ENCODE measurements at places on chromosomes 5 and 9. TPM values are rescaled to one million over a fixed set of nuclear protein-coding genes. Genes with fewer than 3 reads are reported as not detected.
A peak's percentile ranks its signal among the peaks of the same experiment; 100 is the strongest.

The PDE6A gene
- not detected for polyA plus RNA-seq

The SHISAL2B gene
- not detected for polyA plus RNA-seq

The SLC6A19 gene
- not detected for polyA plus RNA-seq

The SPATA31A3 gene
- not detected for polyA plus RNA-seq

GRCh38 chr5:124060011-124060410, 548.0 kb downstream of the CSNK1G3 start:
- no peaks in the 10 kb centered on the region for H3K36me3 ChIP-seq
- H3K4me3 ChIP-seq = no peak overlapping the region
- H3K27me3 ChIP-seq = no peaks in the 10 kb centered on the region
- DNase-seq = no peak
- H3K27ac ChIP-seq = no peak overlapping the region

DNA sequence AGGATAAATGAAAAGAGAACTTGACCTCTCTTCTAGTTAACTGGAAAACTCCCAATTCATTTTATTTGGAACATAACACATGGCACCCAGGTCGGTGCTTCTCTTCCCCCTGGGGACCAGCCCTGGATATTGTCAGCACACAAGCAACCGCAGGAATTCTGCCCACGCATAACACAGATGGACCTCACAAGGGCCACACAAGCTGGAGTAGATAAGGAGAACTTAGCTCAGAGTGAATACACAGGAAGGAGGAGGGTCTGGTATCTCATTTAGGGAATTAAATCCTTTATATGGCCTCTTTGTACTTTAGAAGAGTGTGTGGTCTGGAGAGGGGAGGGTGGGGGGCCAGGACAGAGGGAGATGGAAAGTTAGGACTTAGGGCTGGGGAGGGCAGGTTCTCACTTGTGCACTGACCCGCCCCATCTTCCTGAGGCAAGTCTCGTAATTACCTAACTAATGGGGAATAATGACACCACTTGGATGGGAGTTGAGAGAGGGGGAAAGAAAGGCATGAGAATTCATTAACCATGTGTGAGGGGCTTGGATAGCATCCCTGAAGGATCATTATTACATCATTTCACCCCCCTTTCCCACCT, 341.2 kb upstream of the WWC1 start:
- no peaks in the 10 kb centered on the region for H3K27me3 ChIP-seq
- DNase-seq = no peak
- no peaks in the 10 kb centered on the region for H3K4me1 ChIP-seq
- H3K4me3 ChIP-seq = no peak overlapping the region

GRCh38 chr5:126354012-126354857, 69.0 kb upstream of the GRAMD2B start:
- no peaks in the 10 kb centered on the region for H3K36me3 ChIP-seq
- H3K27ac ChIP-seq = no peak overlapping the region
- no peaks in the 10 kb centered on the region for H3K27me3 ChIP-seq
- H3K4me3 ChIP-seq = peak overlapping the region; percentile 3
- H3K4me1 ChIP-seq = peaks cover 19% of the 10 kb centered on the region

The MEGF10 gene
- polyA plus RNA-seq = not detected

- H3K27me3 ChIP-seq = peaks cover 1% of the 10 kb centered on the region
- H3K36me3 ChIP-seq = no peaks in the 10 kb centered on the region
- no peaks in the 10 kb centered on the region for H3K4me1 ChIP-seq
- H3K27ac ChIP-seq = no peak overlapping the region
- no peak for DNase-seq
- no peak overlapping the region for H3K4me3 ChIP-seq
These were observed 18.3 kb upstream of the ANKHD1 start for GRCh38 chr5:140383300-140383699.

DNA sequence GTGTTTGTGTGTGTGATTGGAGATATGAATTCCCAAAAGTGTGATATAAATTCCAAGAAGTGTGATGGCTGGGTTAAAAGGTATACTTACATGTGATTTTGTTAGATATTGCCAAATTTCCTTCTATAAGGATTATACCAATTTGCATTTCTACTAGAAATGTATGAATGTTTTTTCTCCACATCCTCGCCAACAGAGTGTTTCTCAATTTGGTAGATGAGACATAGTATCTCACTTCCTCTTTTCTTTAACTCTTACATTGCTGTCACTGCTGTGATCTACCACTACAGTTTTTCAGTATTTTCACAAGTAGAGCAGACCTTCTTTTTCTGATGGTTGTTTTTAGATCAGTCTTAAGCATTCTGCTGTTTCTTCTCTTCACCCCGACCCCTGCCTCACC, 111.3 kb downstream of the FER start:
- no peak overlapping the region for H3K27ac ChIP-seq
- H3K4me1 ChIP-seq = peaks cover 10% of the 10 kb centered on the region
- H3K27me3 ChIP-seq = no peaks in the 10 kb centered on the region
- DNase-seq = no peak
- no peaks in the 10 kb centered on the region for H3K36me3 ChIP-seq

DNA sequence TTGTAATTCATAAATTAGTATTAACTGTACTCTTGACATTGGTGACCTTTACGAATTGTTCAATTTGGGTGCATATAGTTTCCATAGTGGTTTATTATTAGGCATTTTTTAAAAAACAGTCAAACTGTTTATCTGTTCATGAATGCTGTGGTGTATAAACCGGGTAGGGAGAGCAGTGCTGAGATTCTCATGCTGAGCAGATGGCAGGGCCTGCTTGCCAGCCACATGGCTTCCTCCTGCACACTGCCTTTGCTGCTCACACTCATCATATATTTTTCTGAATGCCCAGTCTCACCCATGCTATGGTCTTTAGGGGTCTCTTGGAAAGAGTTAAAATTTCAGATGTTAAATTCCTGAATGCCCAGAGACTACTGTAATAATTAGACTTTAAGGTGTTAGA, 40.8 kb downstream of the NNT start:
- H3K4me1 ChIP-seq = peaks cover 11% of the 10 kb centered on the region
- no peak overlapping the region for H3K27ac ChIP-seq
- no peaks in the 10 kb centered on the region for H3K27me3 ChIP-seq
- no peak for DNase-seq
- H3K4me3 ChIP-seq = no peak overlapping the region

The NR2F1 gene
- not detected for polyA plus RNA-seq

The FAM193B gene
- polyA plus RNA-seq = 6.2 TPM

DNA sequence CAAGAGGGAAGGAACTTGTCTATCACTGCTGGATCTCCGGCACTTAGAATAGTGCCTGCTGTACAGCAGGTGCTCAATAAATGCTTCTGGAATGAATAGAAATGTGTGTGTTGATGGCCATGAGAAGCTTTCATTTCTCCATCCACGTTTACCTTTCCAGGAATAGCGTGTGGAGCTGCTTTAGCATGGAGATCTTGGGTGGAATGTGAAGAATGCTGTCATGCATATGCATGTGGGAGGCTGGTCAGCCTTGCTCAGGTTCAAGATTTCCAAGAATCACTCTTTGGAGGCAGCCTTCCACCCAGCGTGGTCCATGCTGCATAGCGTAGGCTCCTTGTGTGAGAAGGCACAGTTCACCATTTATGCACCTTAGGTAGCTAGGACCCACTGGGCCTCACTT, 19.2 kb downstream of the COL15A1 start:
- H3K4me3 ChIP-seq = no peak overlapping the region
- no peaks in the 10 kb centered on the region for H3K4me1 ChIP-seq
- H3K36me3 ChIP-seq = no peaks in the 10 kb centered on the region
- DNase-seq = no peak
- H3K27ac ChIP-seq = no peak overlapping the region

GRCh38 chr9:137465000-137465719, 6.0 kb upstream of the NSMF start:
- H3K4me3 ChIP-seq = no peak overlapping the region
- H3K27ac ChIP-seq = no peak overlapping the region
- peaks cover 11% of the 10 kb centered on the region for H3K27me3 ChIP-seq
- peaks cover 12% of the 10 kb centered on the region for H3K4me1 ChIP-seq

The SLC36A3 gene
- polyA plus RNA-seq = not detected

DNA sequence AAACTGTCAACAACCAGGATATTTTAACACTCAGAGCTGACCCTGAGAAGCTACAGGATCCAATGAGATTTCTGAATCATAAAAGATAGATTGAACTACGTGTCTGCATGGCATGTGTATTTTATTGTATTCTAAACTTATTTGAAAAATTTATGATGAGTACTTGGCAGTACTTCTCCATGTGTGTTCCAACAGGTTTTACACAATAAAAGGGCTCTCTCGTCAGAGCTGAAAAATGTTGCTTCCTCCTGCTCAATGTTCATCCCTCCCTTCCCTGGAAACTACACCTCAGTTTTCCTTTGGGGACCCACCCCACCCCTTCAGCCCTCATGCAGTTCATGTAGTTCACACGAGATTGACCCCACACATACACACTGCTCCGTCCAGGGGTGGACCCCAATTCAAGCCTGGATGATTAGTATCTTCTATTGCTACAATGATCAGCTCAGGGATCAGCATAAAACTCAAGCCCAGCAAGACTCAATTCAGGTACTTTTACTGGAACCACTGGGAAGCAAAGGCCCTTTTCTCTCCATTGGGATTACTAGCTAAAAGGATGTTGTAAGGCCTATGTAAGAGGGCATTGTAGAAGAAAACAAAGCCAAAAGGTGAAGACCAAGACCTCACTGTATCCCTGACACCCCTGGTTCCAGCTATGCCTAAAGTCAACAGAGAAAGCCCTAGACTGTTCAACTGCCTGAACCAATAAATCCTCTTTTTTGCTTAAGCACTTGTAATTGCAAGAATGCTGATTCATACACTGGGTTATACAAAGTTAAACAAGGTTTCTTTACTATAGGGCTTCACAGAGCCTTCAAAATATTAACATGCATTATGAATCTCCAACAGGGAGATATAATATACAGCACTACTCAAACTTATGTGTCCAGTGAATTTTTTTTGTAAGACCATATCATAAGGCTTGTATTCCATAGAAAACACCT, 112.6 kb downstream of the SAXO1 start:
- no peak overlapping the region for H3K4me3 ChIP-seq
- H3K27ac ChIP-seq = no peak overlapping the region
- H3K4me1 ChIP-seq = no peaks in the 10 kb centered on the region

The CBY3 gene
- polyA plus RNA-seq = 0.56 TPM

DNA sequence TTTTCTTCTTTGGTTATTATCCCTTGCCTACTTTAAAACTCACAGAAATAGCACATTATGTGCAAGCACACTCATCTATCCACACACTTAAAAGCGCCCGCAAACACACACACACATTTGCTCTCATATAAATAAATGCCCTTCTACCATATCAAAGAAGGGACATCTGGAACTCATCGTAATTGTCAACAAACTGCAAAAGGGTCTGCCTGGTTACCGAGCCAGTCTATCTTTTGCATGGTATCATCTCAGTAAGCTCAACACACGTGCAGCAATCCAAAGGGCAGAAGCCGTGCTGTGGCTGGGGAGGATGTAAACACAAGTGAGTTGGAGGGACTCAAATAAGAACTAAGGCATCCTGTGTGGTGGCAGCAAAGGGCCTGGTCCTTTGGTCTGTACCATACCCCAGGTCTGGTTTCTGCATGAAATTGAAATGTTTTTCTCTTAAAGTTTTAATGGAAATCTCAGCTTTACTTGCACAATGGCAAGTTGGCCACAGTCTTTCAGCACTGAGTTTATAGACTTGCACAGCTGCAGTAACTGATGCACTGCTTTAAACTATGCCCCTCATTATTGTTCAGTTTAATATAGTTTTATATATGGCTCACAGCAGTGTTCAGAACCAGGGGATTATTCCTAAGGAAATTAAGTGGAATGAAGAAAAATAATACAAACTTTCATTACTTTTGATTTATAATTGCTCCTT, 331.0 kb downstream of the ADAMTS6 start:
- no peak overlapping the region for H3K4me3 ChIP-seq
- no peaks in the 10 kb centered on the region for H3K27me3 ChIP-seq
- H3K27ac ChIP-seq = no peak overlapping the region
- no peak for DNase-seq
- no peaks in the 10 kb centered on the region for H3K36me3 ChIP-seq
- no peaks in the 10 kb centered on the region for H3K4me1 ChIP-seq

DNA sequence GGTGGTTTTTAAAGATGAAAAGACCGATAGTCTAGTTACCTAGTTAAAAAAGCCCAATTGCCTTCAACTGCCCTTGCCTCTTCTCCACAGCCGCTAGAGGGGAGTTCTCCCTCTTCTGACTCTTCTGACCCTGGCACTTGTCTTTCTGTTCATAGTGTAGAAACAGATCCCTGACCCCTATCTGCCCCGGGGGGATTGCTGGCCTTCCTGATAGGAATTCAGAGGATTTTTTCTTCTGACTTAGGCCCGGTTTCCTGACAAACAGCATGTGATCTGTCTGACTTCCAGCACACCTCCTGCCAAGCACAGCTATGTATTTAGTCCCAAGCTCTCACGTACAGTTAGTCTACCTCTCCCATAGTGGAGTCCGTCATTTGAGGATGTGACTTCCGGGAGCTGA, 5.0 kb upstream of the TMEM268 start:
- no peak overlapping the region for H3K27ac ChIP-seq
- no peak for DNase-seq
- no peak overlapping the region for H3K4me3 ChIP-seq
- H3K27me3 ChIP-seq = peaks cover 4% of the 10 kb centered on the region

DNA sequence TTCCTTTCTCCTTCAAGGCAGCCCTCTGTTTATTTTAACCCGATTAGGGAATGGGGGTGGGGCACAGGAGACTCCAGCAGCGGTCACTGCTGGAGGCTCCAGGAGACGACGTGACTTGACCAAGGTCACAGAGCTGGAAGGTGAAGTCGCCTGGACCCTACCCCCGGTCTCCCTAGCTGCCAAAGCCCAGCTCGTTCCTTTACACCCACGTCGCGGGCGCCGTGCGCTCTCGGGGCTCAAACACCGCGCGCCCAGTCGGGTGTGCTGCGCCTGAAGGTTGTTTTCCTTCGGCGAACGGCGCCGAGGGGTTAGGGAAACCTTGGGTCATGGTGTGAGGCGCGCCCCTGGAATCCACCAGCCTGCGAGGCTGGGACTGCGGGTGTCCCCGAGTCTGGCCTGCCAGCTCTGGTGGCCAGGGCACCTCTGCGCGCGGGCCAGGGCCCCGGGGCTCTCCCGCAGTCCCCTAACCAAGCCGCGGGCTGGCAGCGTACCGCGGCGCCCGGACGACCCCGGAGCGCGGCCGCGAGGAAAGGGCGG, 747 bp upstream of the UNC5A start:
- no peak overlapping the region for H3K4me3 ChIP-seq
- H3K4me1 ChIP-seq = peaks cover 10% of the 10 kb centered on the region
- no peaks in the 10 kb centered on the region for H3K36me3 ChIP-seq
- DNase-seq = no peak
- H3K27ac ChIP-seq = no peak overlapping the region
- H3K27me3 ChIP-seq = peaks cover 27% of the 10 kb centered on the region

GRCh38 chr5:160260881-160261815, 31.8 kb downstream of the FABP6 start:
- DNase-seq = no peak
- H3K4me1 ChIP-seq = peaks cover 15% of the 10 kb centered on the region
- H3K27me3 ChIP-seq = peaks cover 6% of the 10 kb centered on the region
- H3K4me3 ChIP-seq = no peak overlapping the region

The CCL21 gene
- polyA plus RNA-seq = not detected

The UBE2D2 gene
- polyA plus RNA-seq = 231 TPM
